Pancreas (tissue), 10 donors: ENCODE measurements at places on chromosomes 3 and 15.

DNA sequence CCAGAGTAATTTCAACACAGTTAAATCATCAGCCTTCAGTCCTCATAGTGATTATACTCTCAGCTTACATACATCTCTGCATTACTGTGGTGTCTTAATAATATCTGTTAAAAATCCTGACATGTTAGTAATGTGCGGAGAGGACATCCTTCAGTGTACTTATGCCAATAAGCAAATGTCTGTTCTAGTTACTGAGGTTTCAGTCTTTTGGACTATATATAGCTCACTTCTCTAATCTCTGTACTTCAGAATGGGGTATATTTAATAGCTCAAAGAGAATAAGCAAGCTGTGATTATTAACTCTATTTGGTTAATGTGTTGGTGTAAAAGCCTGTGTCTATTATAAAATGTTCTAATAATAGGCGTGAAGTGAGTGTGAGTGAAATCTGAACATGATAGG lies 28.9 kb upstream of the OSTN start:
- H3K4me3 ChIP-seq = no peak overlapping the region
- H3K27me3 ChIP-seq = no peaks in the 10 kb centered on the region
- no peaks in the 10 kb centered on the region for H3K36me3 ChIP-seq
- no peaks in the 10 kb centered on the region for H3K4me1 ChIP-seq

DNA sequence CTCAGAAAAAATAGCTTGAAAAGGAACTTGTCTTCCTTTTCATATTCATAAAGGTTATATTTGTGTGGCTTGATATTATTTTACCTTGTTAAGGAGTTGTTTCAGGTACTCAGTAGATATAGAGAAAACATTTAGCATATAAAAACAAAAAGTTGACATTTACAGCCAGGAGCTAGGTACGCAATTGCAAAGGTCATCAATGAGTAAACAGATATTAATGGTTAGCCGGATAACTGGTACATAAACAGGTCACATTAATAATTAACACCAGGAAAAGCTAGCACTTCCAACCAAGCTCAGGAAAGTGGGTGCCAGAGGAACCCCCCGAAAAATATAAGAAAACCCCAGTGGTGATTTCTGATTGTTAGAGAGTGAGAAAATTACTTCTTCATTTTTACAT lies 146.6 kb upstream of the NR2F2 start:
- no peak overlapping the region for H3K4me3 ChIP-seq
- no peaks in the 10 kb centered on the region for H3K36me3 ChIP-seq
- H3K4me1 ChIP-seq = peaks cover 11% of the 10 kb centered on the region
- H3K27me3 ChIP-seq = no peaks in the 10 kb centered on the region

DNA sequence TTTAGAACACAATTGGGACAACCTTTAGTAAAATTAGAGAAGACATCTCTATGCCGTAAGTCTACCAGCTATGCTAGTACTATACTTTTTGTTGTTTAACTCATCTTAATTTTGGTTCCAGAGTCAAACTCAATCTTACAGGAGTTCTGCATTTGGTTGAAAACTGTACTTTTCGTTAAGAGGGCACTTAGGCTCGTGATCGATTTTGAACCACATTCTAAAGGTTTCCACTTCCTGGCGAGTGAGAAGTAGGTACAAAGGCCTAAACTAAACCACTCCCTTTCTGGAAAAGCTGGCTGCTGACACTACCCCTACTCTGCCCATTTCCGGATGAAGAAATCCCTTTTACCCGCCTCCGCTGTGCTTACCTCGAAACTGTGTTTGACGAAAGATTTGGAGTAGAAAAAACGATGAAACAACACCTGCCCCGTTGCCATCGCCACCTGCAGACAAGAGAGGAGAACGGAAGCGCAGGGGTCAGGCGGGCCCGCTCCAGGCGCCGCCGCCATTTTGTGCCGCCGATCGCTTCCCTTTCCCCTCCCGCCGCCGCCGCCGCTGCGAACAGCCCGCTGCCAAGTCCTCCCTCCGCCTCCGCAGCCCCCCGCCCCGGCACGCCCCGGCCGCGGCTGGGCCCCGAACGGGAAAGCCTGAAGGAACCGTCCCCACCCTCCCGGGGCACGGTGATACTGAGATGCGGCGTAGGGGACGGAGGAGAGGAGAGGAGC lies 748 bp downstream of the CCNL1 start:
- no peaks in the 10 kb centered on the region for H3K27me3 ChIP-seq
- peak overlapping the region; percentile 100 for H3K27ac ChIP-seq
- H3K4me3 ChIP-seq = peak overlapping the region; percentile 99
- DNase-seq = peak; percentile 90

DNA sequence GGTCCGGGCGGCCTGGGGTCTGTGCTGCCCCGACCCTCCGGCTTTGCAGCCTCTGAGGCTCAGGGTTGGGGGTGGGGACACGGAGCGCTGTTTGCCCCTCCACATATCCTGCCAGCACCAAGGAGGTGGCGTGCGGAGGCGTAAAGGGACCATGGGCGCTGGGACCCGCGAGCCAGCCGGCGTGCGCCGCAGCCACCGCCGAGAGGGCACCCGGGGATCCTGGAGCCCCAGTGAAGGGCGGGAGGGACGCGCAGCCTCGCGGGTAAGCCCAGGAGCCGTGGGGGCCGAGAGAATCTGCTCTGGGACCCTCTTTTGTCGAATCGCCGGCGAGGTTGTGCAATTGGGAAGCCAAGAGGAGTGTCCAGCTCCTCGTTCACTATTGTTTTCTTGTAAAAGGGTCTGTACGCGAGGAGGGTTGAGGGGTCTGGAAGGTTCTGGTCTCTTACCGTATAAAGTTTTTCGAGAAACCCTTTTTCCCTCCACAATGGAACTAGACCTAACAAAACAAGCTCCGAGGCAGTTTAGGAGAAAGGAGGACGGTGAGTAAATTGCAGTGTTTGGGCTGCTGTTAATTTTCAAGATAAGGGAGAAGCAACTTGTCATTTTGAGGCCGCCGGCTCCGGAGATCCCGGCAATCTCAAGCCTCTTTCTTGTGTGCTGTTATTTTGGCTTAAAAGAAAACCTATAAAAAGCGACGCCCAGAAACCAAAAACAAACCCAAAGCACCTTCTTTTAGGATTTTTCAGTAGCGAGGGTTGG lies 29.9 kb upstream of the ST3GAL6 start:
- H3K27me3 ChIP-seq = no peaks in the 10 kb centered on the region
- H3K36me3 ChIP-seq = no peaks in the 10 kb centered on the region
- no peaks in the 10 kb centered on the region for H3K4me1 ChIP-seq
